ENCODE measurements at places on chromosomes 6 and 20. TPM values are rescaled to one million over a fixed set of nuclear protein-coding genes. Genes with fewer than 3 reads are reported as not detected.

TSPO2 gene
- total RNA-seq: not detected

UNC5CL gene
- total RNA-seq: 0.59 TPM

DNA sequence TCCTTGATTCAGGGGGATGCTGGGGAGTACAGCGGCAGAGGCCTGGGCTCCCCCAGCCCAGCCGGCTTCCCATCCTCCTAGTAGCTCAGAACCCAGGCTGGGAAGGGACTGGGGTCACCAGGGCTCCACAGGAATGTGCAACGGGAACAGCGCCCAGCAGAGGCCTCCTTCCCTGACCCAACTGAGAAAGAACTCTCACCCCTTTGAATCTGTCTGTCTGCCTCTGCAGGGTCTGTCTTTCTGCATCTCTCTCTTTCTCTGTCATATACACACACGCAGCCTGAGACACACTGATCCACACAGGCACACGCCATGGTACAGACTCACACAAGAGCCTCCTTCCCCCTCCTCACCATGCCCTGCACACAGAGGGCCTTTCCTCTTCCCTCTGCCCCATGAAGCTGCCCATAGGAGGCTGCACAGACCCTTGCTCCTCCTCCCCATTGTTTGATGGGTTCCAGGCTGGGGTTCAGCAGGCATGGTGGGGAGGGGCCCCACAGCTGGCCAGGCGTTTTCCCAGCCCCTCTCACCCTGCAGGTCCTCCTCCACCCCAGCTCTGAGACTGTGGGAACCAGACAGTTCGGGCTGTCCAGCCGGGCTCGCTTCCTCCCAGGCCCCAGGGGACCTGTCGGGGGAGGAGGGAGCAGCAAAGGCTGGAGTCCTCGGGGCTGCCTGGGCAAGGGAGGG, 2.8 kb downstream of the FOXS1 start:
- no peak for DNase-seq
- H3K4me1 ChIP-seq: peaks cover 21% of the 10 kb centered on the region
- no peak overlapping the region for H3K27ac ChIP-seq

- H3K27me3 ChIP-seq: no peaks in the 10 kb centered on the region
- H3K4me1 ChIP-seq: peaks cover 13% of the 10 kb centered on the region
- peak within 1 kb of the TSS; percentile 95 for H3K4me3 ChIP-seq
- DNase-seq: peak; percentile 85
Measured at GRCh38 chr6:28281288-28282064, at the start of gene PGBD1. PGBD1 (plus strand) TSS chr6:28281572; CDS start chr6:28283814, 2,242 bp downstream.

DNA sequence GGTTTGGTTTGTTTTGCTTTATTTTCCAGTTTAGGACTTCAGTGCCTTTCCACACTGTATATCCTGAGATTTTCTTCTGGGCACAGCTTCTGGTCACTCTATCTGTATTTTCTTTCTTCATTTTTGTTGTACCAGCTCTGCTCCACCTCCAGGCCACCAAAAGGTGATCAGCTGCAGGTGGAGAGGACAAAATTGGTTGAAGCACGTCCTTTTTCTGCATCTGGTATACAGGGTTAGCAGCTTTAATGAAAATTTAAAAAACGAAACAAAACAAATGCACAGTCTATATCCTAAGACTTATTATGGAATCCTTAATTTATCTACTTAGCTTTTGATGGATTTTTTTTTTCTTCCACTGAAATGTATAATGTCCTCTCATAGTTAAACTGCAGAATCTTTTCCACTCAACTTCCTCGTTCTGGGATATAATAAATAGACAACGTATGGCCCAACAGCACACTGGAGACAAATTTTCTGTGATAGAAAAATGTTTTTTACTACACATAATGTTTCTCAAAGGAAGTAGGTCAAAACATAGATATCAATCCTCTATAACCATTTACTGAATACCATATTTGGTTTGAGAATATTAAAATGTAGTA, 10.7 kb upstream of the SOBP start:
- H3K27me3 ChIP-seq: no peaks in the 10 kb centered on the region
- H3K4me1 ChIP-seq: no peaks in the 10 kb centered on the region
- no peak overlapping the region for H3K27ac ChIP-seq
- H3K4me3 ChIP-seq: no peak overlapping the region

GRCh38 chr6:128225612-128226011, 294.8 kb downstream of the PTPRK start:
- no peak overlapping the region for H3K4me3 ChIP-seq
- H3K27me3 ChIP-seq: no peaks in the 10 kb centered on the region
- no peak overlapping the region for H3K27ac ChIP-seq
- H3K36me3 ChIP-seq: no peaks in the 10 kb centered on the region
- no peak for DNase-seq
- H3K4me1 ChIP-seq: peaks cover 3% of the 10 kb centered on the region

TGM2 gene
- 216 TPM for total RNA-seq

TGM3 gene
- total RNA-seq: not detected

CBFA2T2 gene
- 17.5 TPM for total RNA-seq

PLG gene
- total RNA-seq: not detected

SEL1L2 gene
- not detected for total RNA-seq

ADGRG6 gene
- total RNA-seq: 8.8 TPM

IYD gene
- not detected for total RNA-seq

PLCB1 gene
- 8.1 TPM for total RNA-seq

GRCh38 chr6:35669451-35670045, 19.2 kb downstream of the FKBP5 start:
- no peaks in the 10 kb centered on the region for H3K27me3 ChIP-seq
- H3K36me3 ChIP-seq: no peaks in the 10 kb centered on the region
- DNase-seq: no peak
- no peak overlapping the region for H3K4me3 ChIP-seq
- H3K27ac ChIP-seq: peak overlapping the region; percentile 75

GRCh38 chr20:53901064-53901463, 169.3 kb downstream of the BCAS1 start:
- no peaks in the 10 kb centered on the region for H3K36me3 ChIP-seq
- peaks cover 41% of the 10 kb centered on the region for H3K4me1 ChIP-seq
- H3K27ac ChIP-seq: peak overlapping the region; percentile 62
- peaks cover 2% of the 10 kb centered on the region for H3K27me3 ChIP-seq
- H3K4me3 ChIP-seq: peak overlapping the region; percentile 0

GPR6 gene
- total RNA-seq: not detected

- H3K27me3 ChIP-seq: no peaks in the 10 kb centered on the region
- no peaks in the 10 kb centered on the region for H3K4me1 ChIP-seq
- no peak overlapping the region for H3K4me3 ChIP-seq
- no peak overlapping the region for H3K27ac ChIP-seq
- DNase-seq: no peak
Measured at GRCh38 chr6:136087986-136088385, 162.1 kb downstream of the MTFR2 start.

GRCh38 chr6:56335726-56336125, 88.3 kb upstream of the COL21A1 start:
- no peaks in the 10 kb centered on the region for H3K36me3 ChIP-seq
- H3K4me3 ChIP-seq: no peak overlapping the region
- DNase-seq: no peak
- no peaks in the 10 kb centered on the region for H3K4me1 ChIP-seq
- H3K27ac ChIP-seq: no peak overlapping the region
- peaks cover 1% of the 10 kb centered on the region for H3K27me3 ChIP-seq

HLA-G gene
- total RNA-seq: 0.41 TPM

DNA sequence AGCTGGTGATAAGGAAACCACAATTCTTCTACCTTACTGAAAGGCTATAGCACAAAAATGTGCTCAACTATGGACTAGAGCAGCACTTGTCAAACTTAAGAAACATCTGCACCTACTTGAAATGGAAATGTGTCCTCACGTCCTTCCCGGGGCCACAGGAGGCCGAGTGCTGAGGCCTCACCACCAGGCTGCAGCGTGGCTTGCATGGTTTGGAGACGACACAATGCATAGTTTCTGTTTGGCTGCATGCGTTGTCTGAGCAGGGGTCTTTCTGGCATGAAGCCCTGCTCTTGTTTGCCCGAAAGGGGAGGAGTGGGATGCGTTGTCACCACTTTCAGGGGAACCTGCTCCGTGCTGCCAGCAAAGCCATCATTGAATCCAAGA, 228.8 kb downstream of the TTLL2 start:
- no peak for DNase-seq
- H3K27ac ChIP-seq: no peak overlapping the region
- no peak overlapping the region for H3K4me3 ChIP-seq
- H3K36me3 ChIP-seq: peaks cover 4% of the 10 kb centered on the region
- peaks cover 7% of the 10 kb centered on the region for H3K27me3 ChIP-seq

PRR18 gene
- total RNA-seq: 1.1 TPM

All from endothelial cell (in vitro differentiated cells).